Kidney epithelial cell (primary cell): ENCODE measurements at places on chromosomes 12 and 14. TPM values are rescaled to one million over a fixed set of nuclear protein-coding genes. Genes with fewer than 3 reads are reported as not detected.

- no peak for DNase-seq
Observed at GRCh38 chr14:68449561-68450181, 343.2 kb downstream of the ZFP36L1 start.

GRCh38 chr12:14396071-14396470, 30.6 kb downstream of the ATF7IP start:
- no peak for DNase-seq

- DNase-seq = no peak
Observed at GRCh38 chr12:17357396-17357795, 732.6 kb downstream of the RERGL start.

- DNase-seq = no peak
Observed at GRCh38 chr12:51961834-51962233, 10.3 kb downstream of the ACVR1B start.

- no peak for DNase-seq
Observed at GRCh38 chr12:127656266-127656665, 610.7 kb upstream of the TMEM132C start.

- DNase-seq = no peak
Observed at GRCh38 chr14:99621948-99622347, 17.9 kb upstream of the CCDC85C start.

GRCh38 chr12:131675126-131676080, 35.5 kb upstream of the SFSWAP start:
- DNase-seq = no peak

- DNase-seq = no peak
Observed at GRCh38 chr14:70873627-70874026, 33.6 kb upstream of the PCNX1 start.

DNA sequence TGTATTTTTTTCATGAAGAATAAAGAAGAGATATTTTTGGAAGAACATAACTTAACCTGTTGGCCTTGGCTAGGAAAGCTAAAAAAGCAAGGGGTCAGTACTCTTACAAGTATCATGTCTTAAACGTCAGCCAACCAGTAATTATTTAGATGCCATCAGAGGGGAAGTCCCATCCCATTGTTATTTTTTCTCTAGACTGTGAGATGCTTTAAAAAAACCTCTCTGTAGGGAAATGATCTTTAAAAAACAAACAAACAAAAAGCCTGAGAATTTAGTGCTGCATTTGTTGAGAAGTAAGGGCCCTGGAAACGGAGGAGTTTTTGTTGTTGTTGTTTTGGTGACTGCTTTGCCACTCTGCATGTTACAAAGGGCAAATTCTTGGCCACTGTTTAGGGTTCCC, 474.0 kb downstream of the ZFP36L1 start:
- DNase-seq = no peak

GRCh38 chr14:20219033-20219432, 4.5 kb upstream of the OR11H6 start:
- no peak for DNase-seq

- no peak for DNase-seq
Observed at GRCh38 chr12:54020591-54021405, 7.4 kb upstream of the HOXC6 start.

GRCh38 chr12:119204671-119205285, 26.0 kb downstream of the HSPB8 start:
- DNase-seq = no peak

DNA sequence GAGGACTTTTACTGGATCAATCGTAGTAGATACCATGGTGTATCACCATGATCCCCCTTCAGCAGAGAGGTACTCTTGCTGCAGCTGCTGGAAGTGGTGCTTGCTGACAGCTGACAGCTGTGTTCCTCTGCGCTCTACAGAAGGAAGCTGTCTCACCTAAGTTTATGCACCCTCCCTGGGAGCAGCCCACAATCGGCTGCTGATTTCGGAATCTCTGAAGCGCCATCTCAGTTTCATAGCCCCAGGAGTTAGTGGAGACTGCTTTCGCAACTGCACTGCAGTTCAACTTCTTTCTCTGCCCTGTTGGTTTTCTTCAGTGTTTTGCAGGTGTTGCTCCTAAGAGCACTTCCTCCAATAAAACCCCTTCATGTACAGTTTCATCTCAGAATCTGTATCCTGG, 237.9 kb downstream of the PAWR start:
- no peak for DNase-seq

- peak; percentile 74 for DNase-seq
Observed at GRCh38 chr14:85444635-85445034, 85.3 kb upstream of the FLRT2 start.

GRCh38 chr12:106110626-106111300, 28.0 kb downstream of the NUAK1 start:
- no peak for DNase-seq

GRCh38 chr12:10001171-10001776, 2.4 kb upstream of the CLEC1B start:
- no peak for DNase-seq

DNA sequence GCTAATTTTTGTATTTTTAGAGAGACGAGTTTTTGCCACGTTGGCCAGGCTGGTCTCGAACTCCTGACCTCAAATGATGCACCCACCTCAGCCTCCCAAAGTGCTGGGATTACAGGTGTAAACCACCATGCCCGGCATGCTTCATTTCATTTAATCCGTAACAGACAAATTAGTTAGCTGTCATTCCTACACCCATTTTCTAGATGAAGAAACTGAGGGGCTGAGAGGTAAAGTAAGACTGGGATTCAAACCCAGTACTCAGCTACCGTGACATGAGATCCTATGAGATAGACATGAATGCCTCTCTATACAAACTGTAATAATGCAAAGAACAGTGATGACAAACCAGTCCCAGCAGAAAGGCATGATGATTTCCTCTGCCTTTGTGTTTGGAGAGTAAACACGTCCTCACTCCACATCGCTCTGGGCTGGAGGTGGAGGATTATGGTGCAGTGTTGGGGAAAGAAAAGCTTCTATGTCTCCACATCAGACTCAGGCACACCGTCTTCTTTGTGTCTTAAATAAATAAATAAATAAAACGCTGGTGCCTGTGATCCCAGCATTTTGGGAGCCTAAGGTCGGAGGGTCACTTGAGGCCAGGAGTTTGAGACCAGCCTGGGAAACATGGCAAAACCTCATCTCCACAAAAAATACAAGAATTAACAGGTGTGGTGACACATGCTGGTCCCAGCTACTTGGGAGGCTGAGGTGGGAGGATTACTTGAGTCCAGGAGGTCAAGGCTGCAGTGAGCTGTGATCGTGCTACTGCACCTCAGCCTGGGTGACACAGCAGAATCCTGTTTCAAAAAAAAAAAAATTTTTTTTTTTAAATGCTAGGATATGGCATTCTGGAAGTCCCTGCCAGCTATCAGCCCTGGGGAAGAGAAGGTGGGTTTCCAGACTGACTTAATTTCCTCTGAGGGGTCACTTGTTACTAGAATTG, 10.5 kb downstream of the VSX2 start:
- no peak for DNase-seq

- no peak for DNase-seq
Observed at GRCh38 chr12:16198884-16199283, 78.6 kb downstream of the SLC15A5 start.

- no peak for DNase-seq
Observed at GRCh38 chr14:50823762-50824636, 7.0 kb downstream of the NIN start.

DNA sequence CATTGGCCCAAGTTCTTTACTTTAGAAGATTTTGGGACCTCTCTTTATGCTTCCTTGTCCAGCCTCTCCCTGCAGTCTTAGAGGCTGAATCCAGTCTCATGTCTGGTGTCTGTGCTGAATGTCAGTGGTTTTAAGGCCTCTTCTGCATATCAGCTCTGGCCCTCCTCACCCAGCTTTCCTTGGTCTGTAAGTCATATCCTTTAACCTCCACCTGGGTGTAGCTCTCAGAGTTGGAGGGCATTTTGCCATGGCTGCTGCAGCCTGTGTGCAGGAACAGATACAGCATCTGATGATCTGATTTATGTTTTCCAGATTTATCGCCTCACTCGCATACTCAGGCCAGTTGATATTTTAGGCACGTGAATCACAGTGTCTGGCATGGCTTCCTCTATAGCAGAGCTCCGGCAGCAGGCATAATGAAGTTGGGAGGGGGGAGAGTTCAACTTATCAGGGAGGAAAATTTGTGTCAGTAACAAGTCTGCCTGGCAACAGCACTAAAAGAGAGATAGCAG, 335.0 kb downstream of the PCNX1 start:
- no peak for DNase-seq

GRCh38 chr12:24562771-24563431, 386.0 kb downstream of the BCAT1 start:
- DNase-seq = no peak

GRCh38 chr14:70842851-70843462, 33.6 kb upstream of the MAP3K9 start:
- no peak for DNase-seq

- no peak for DNase-seq
Observed at GRCh38 chr12:66127650-66128049, 2.9 kb downstream of the LLPH start.

DNA sequence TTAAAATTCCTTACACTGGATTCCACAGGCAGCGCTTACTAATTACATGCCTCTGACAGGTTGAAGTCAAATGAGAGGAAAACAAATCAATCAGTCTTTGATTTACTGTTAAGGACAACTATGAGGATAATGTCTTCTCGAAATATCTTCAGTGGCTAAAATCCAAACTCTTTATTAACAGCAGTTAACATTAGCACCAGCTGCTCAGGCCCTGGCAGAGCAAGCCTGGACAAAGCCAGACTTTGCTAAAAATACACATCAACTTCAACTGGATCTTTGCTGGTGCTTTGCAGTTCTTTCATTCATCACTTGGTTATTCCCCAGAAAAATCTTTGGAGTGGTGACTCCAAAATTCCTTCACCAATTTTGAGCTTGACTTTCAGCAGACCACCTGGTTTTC, 98.7 kb downstream of the HECTD4 start:
- no peak for DNase-seq

DNA sequence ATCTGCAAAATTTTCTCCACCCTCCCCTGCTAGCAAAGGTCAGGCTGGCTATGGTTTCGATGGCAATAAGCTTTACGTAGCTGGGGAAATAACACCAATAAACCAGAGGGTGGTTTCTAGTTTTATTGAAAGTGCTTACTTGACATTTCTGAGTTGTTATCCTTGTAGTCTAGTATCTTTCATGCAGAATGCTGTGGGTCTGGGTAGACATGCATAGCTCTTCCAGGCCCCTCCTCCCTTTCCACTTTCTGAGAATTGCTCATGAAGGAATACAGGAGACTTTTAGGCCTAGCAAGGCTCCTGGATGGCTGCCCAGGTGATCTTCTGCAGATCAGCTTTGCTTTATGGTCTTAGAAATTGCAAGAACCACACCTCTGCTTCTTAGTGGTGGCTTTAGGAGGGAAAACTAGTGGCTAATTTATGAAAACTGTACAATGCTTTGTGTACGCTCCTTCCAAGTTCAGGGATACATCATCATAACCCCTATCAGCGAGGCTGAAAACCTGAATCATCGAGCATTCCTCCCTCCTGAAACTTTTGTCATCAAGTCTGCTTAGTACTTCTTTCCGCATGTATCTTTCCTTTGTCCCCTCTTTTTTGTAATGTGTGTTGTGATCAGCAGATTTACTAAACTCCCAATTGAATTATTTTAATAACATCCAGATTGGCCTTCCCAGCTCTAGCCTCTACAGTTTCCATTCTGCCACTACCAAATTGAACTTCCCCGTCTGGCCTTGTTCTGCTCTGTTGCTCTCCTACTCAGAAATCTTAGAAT, 473.0 kb downstream of the RAD51B start:
- no peak for DNase-seq

GRCh38 chr12:50732591-50732990, 31.3 kb upstream of the ATF1 start:
- DNase-seq = peak; percentile 9

GRCh38 chr12:47207340-47207717, 127.6 kb upstream of the AMIGO2 start:
- no peak for DNase-seq

- DNase-seq = no peak
Observed at GRCh38 chr14:69404883-69405282, 6.4 kb downstream of the SLC39A9 start.

The KTN1 gene
- total RNA-seq = 119 and 150 TPM in 2 replicates

The CEP170B gene
- 51.9 and 60.9 TPM in 2 replicates for total RNA-seq

The NANOG gene
- 0.34 TPM in 1 of 2 replicates, not detected in the other for total RNA-seq

The KLRC1 gene
- total RNA-seq = not detected in 2 replicates

The EVL gene
- 42.4 and 46.3 TPM in 2 replicates for total RNA-seq

The CD4 gene
- total RNA-seq = 0.08 TPM in 1 of 2 replicates, not detected in the other

The HOTAIR gene
- total RNA-seq = 0.46 and 0.55 TPM in 2 replicates

The CRIP1 gene
- 2.0 and 11.1 TPM in 2 replicates for total RNA-seq

The IQSEC3 gene
- 1.0 and 4.0 TPM in 2 replicates for total RNA-seq

The PRPF40B gene
- 15.3 and 16.3 TPM in 2 replicates for total RNA-seq

The ARMH4 gene
- 4.1 and 4.2 TPM in 2 replicates for total RNA-seq

The RAB21 gene
- 28.5 and 31.0 TPM in 2 replicates for total RNA-seq

The DPPA3 gene
- not detected in 2 replicates for total RNA-seq

The DNAJC22 gene
- total RNA-seq = 1.2 and 1.6 TPM in 2 replicates
